Regular cardiac myocyte (primary cell): ENCODE measurements at places on chromosomes 2 and 18. TPM values are rescaled to one million over a fixed set of nuclear protein-coding genes. Genes with fewer than 3 reads are reported as not detected.

The APOB gene
- total RNA-seq: under 0.01 TPM in 1 of 2 replicates, not detected in the other

The RND3 gene
- total RNA-seq: 284 and 750 TPM in 2 replicates

The PAX3 gene
- total RNA-seq: 0.28 TPM in 1 of 2 replicates, not detected in the other

The KIAA2012 gene
- total RNA-seq: under 0.01 TPM in 2 replicates

The SERPINB12 gene
- total RNA-seq: not detected in 2 replicates

The UGT1A3 gene
- total RNA-seq: not detected in 2 replicates

The FOXI3 gene
- total RNA-seq: not detected in 2 replicates

The CLASP1 gene
- total RNA-seq: 32.2 and 33.0 TPM in 2 replicates

The KCNE4 gene
- total RNA-seq: 45.4 and 151 TPM in 2 replicates

The C18orf32 gene
- 13.4 and 23.4 TPM in 2 replicates for total RNA-seq

The FAM136A gene
- 19.2 and 40.8 TPM in 2 replicates for total RNA-seq

The UGT1A10 gene
- total RNA-seq: not detected in 2 replicates

The ZNF236 gene
- total RNA-seq: 8.7 and 9.4 TPM in 2 replicates

The KCNS3 gene
- 1.4 and 3.6 TPM in 2 replicates for total RNA-seq
